ENCODE measurements at places on chromosomes 7 and 10. TPM values are rescaled to one million over a fixed set of nuclear protein-coding genes. Genes with fewer than 3 reads are reported as not detected.
A peak's percentile ranks its signal among the peaks of the same experiment; 100 is the strongest.

The RNF32 gene
- total RNA-seq = not detected

- no peaks in the 10 kb centered on the region for H3K36me3 ChIP-seq
- H3K4me1 ChIP-seq = no peaks in the 10 kb centered on the region
- H3K27ac ChIP-seq = no peak overlapping the region
- H3K27me3 ChIP-seq = peaks cover 21% of the 10 kb centered on the region
Measured at GRCh38 chr10:123570898-123571515, 95.1 kb upstream of the GPR26 start.

The MYH16 gene
- not detected for total RNA-seq

- H3K36me3 ChIP-seq = no peaks in the 10 kb centered on the region
- H3K27me3 ChIP-seq = peaks cover 12% of the 10 kb centered on the region
- H3K27ac ChIP-seq = no peak overlapping the region
- H3K4me3 ChIP-seq = no peak overlapping the region
- H3K4me1 ChIP-seq = no peaks in the 10 kb centered on the region
Measured at GRCh38 chr10:76055466-76055865, 624.0 kb downstream of the LRMDA start.

DNA sequence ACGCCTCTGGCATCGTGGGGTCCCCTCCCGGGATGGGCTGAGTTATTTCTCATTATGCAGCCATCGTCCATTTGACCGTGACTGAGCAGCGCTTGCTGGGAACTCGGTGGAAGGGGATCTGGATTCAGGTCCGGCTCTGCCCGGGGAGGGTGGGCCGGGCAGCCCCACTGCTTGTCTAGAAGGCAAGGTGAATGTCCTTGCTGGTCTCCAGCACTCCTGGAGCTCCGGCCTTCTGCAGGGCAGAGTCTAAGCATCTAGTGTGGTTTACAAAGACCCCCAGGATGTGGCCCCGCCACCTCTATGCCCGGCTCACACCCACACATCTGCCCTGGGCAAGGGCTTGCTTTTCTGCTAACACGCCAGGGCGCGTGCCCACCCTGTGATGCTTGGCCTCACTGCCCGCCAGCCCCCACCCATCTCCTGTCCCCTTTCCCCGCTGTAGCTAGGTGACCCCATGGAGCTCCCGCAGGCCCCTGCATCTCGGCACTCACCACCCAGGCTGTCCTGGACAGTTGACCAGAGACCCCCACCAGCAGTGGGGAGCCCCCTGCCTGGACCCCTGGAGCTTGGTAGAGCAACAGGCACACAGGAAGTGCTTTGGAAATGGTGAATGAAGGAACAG, 151.0 kb upstream of the CHST15 start:
- no peaks in the 10 kb centered on the region for H3K4me1 ChIP-seq
- no peak for DNase-seq
- H3K27me3 ChIP-seq = peaks cover 3% of the 10 kb centered on the region
- H3K27ac ChIP-seq = no peak overlapping the region
- no peaks in the 10 kb centered on the region for H3K36me3 ChIP-seq
- no peak overlapping the region for H3K4me3 ChIP-seq

The MICALL2 gene
- total RNA-seq = 2.0 TPM

DNA sequence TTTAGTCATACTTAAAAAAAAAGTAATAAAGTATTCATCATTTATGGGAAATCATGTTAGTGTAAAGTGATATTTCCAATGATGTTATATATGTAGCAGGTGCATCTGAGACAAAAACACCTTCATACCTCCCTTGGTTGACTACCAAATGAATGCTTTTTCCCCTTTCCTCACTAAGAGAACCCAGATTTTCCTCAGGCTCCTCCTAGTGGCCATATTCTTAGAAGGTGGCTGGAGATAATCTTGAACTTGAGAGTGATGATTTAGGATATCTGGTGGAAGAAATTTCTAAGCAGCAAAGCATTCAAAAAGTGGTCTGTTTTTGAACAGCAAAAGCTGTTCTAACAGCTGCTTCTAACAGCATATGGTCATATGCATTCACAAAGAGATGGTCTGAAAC, 16.8 kb upstream of the DNAH11 start:
- no peak overlapping the region for H3K27ac ChIP-seq
- peaks cover 8% of the 10 kb centered on the region for H3K27me3 ChIP-seq
- no peaks in the 10 kb centered on the region for H3K4me1 ChIP-seq
- DNase-seq = no peak
- H3K36me3 ChIP-seq = no peaks in the 10 kb centered on the region

DNA sequence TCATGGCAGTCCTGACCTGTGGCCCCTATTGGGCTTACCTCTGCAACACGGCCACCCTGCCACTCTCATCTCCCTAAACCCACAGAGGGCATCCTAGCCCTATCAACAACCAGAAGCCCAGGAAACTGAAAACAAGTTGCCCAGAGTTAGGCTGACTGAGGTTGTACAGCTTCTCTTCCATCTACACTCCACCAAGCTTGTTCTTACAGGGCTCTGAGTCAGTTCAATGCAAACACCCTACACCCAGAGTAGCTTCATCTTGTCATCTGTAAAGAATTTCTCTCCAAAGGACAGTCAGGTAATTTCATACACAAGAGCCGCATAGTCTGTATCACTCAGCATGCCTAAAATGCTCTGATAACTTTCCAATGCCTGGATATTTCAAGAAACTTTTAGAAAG, 175.4 kb downstream of the ARID5B start:
- no peak overlapping the region for H3K4me3 ChIP-seq
- H3K27ac ChIP-seq = peak overlapping the region; percentile 70
- H3K4me1 ChIP-seq = peaks cover 22% of the 10 kb centered on the region
- DNase-seq = no peak
- H3K27me3 ChIP-seq = no peaks in the 10 kb centered on the region

The MNX1 gene
- not detected for total RNA-seq

DNA sequence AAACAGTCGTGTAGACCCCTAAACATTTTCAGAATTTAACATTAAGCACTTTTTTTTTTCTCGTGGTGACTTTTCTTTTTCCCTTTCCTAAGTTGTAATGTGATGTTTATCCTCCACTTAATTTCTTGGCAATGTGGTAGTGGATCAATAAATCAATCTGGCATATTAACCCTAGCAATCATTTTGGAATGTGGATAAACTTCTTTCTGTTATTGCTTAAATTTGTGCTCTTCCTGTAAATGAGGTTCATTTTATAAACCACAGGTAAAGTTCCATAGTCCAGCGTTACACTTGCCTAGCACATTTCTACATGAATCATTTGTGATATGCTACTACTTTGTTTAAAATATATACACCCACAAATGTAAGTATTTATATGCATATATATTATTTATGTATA, 247.4 kb upstream of the ETV1 start:
- no peaks in the 10 kb centered on the region for H3K27me3 ChIP-seq
- no peaks in the 10 kb centered on the region for H3K36me3 ChIP-seq
- H3K4me1 ChIP-seq = no peaks in the 10 kb centered on the region
- H3K4me3 ChIP-seq = no peak overlapping the region
- no peak for DNase-seq
- no peak overlapping the region for H3K27ac ChIP-seq

The DNAJC12 gene
- total RNA-seq = 0.24 TPM

The OR2A2 gene
- not detected for total RNA-seq

The ENTPD1 gene
- 111 TPM for total RNA-seq

The WEE2 gene
- not detected for total RNA-seq

The ITPRIP gene
- 63.0 TPM for total RNA-seq

DNA sequence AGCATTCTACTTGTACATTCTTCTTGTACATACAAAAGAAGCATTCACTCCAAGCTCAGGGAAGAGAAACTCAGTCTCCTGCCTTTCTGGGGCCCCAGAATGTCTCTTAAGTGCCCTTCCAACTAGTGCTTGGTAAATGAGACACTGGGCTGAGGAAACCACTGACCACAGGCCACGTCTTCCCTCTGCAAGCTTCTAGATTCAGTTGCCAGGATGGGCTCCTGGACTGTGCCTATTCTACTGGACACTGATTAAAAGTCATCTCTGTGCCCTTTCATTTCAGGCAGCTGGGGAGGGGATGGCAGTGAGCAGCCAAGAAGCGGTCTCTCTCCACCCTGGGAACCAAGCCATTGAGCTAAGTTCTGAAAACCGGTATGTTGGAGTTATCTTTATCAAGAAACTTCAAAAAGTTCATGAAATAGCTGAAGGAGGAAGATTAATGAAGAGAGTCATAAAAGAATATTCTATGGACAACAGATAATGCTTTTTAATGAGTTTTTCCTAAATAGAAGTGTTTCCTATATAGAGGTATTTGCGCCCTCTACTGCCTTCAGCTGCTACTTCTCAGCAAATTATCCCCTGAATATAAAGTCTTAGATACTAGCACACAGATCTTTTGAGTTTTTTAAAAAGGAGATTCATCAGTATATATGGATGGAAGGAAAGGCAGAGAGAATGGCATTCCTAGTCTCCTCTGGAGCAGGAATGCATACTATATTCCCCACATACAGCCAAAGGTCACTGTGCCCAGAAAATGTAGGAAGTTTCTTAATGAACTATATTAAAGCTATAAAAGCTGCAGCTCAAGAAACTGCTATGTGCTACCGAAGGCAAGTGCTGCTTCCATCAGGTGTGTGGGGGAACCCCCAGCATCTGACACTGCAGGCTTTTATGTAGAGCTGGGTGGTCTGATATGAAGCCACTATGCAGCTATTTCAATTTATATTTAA, 8.4 kb upstream of the IFIT1B start:
- DNase-seq = no peak
- no peak overlapping the region for H3K27ac ChIP-seq
- H3K36me3 ChIP-seq = no peaks in the 10 kb centered on the region
- peaks cover 28% of the 10 kb centered on the region for H3K4me1 ChIP-seq
- peaks cover 5% of the 10 kb centered on the region for H3K27me3 ChIP-seq

- H3K27me3 ChIP-seq = no peaks in the 10 kb centered on the region
- no peak for DNase-seq
- H3K4me1 ChIP-seq = peaks cover 8% of the 10 kb centered on the region
- no peaks in the 10 kb centered on the region for H3K36me3 ChIP-seq
- H3K4me3 ChIP-seq = no peak overlapping the region
Measured at GRCh38 chr10:112471878-112472487, 25.0 kb downstream of the VTI1A start.

GRCh38 chr7:71851776-71852498, 560.2 kb downstream of the CALN1 start:
- no peak for DNase-seq
- H3K27ac ChIP-seq = no peak overlapping the region
- no peaks in the 10 kb centered on the region for H3K4me1 ChIP-seq
- H3K27me3 ChIP-seq = no peaks in the 10 kb centered on the region
- no peaks in the 10 kb centered on the region for H3K36me3 ChIP-seq

DNA sequence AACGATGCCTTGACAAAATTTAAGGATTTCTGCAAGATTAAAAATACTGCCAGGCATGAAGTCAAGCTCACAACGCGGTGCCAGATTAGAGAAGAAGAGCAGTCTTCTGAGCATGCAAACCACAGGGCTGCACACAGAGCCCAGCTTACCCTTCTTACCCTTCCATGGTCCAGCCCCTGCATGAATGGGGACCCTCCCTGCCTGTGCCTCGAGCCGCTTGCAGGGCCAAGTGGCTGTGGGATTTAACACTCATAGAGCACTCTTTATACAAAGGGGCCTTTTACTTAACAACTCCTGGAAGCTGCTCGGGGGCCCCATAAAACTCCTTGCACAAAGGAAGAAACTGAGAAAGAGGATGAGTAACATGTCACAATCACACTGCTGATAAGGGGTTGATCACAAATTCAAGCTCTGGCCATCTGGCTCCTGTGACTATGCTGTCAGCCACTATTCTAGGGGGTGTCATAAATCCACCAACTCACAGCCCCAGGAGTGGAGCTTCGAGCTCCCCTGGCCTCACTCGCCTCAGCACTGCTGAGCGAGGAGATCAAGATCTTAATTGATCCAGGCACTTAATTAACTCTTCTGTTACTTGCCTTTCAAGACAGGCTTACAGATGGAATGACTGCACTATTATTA, 514.8 kb downstream of the TNS3 start:
- no peaks in the 10 kb centered on the region for H3K36me3 ChIP-seq
- H3K4me3 ChIP-seq = no peak overlapping the region
- no peaks in the 10 kb centered on the region for H3K27me3 ChIP-seq
- DNase-seq = no peak

DNA sequence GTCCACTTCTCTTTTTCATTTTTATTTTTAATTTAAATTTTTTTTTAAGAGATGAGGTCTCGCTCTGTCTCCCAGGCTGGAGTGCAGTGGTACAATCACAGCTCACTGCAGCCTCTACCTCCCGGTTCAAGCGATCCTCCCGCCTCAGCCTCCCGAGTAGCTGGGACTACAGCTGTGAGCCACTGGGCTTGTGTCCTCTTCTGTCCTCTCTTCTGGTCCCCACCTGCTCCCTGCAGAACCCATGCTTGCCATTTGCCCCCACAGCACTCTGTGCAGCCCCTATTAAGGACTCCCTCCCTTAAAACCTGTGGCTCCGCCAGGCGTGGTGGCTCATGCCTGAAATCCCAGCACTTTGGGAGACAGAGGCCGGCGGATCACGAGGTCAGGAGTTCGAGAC, 9.1 kb upstream of the FZD9 start:
- H3K27ac ChIP-seq = no peak overlapping the region
- no peaks in the 10 kb centered on the region for H3K36me3 ChIP-seq
- peaks cover 2% of the 10 kb centered on the region for H3K27me3 ChIP-seq
- no peak overlapping the region for H3K4me3 ChIP-seq
- no peaks in the 10 kb centered on the region for H3K4me1 ChIP-seq

GRCh38 chr10:43607199-43607573, 948 bp downstream of the ZNF485 start:
- H3K4me1 ChIP-seq = peaks cover 12% of the 10 kb centered on the region
- H3K27me3 ChIP-seq = no peaks in the 10 kb centered on the region
- H3K27ac ChIP-seq = peak overlapping the region; percentile 43
- peak overlapping the region; percentile 77 for H3K4me3 ChIP-seq
- DNase-seq = no peak
- peaks cover 18% of the 10 kb centered on the region for H3K36me3 ChIP-seq

DNA sequence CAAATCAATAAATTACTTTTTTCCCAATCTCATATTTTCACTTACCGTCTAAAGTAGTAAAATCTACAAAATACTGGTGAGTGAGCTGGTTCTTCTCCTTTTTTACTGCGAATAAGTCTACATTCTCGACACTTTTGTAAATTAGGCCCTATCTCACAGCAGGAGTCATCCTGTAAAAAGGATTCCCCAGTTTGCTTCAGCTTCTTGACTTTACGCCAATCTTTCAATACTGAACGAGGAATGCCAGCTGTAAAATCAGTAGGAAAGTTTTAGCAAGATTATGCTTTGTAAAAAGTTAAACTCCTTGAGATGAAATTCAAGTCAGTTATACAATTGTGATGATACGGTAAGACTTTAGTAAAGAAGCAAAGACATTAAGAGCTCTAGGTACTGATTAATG, 67.3 kb downstream of the NRBF2 start:
- H3K27me3 ChIP-seq = no peaks in the 10 kb centered on the region
- H3K4me3 ChIP-seq = no peak overlapping the region
- H3K4me1 ChIP-seq = peaks cover 12% of the 10 kb centered on the region
- no peaks in the 10 kb centered on the region for H3K36me3 ChIP-seq
- no peak overlapping the region for H3K27ac ChIP-seq

GRCh38 chr10:114623661-114624294, 34.3 kb downstream of the ABLIM1 start:
- H3K4me1 ChIP-seq = peaks cover 24% of the 10 kb centered on the region
- H3K4me3 ChIP-seq = no peak overlapping the region
- DNase-seq = no peak
- H3K27ac ChIP-seq = no peak overlapping the region

GRCh38 chr10:35668865-35669650, 27.0 kb upstream of the FZD8 start:
- H3K4me1 ChIP-seq = peaks cover 7% of the 10 kb centered on the region
- H3K27ac ChIP-seq = no peak overlapping the region
- DNase-seq = no peak
- H3K4me3 ChIP-seq = no peak overlapping the region
- H3K36me3 ChIP-seq = peaks cover 14% of the 10 kb centered on the region
- H3K27me3 ChIP-seq = peaks cover 10% of the 10 kb centered on the region

The LIPM gene
- total RNA-seq = not detected

- no peak for DNase-seq
- no peaks in the 10 kb centered on the region for H3K36me3 ChIP-seq
- H3K27ac ChIP-seq = no peak overlapping the region
- no peak overlapping the region for H3K4me3 ChIP-seq
- H3K27me3 ChIP-seq = peaks cover 8% of the 10 kb centered on the region
Measured at GRCh38 chr10:34113504-34114225, 701.4 kb downstream of the PARD3 start.

Measured in natural killer cell treated with Interleukin-12 subunit alpha and Interleukin-12 subunit beta and Interleukin-15 and Interleukin-18, amount 100 ng/mL, for 72 hours (primary cell).